LNCaP clone FGC (cell line): ENCODE measurements at places on chromosomes 12 and 14.
A peak's percentile ranks its signal among the peaks of the same experiment; 100 is the strongest.

- DNase-seq: no peak
These were observed 197.8 kb upstream of the FRMD6 start for GRCh38 chr14:51453869-51454268.

DNA sequence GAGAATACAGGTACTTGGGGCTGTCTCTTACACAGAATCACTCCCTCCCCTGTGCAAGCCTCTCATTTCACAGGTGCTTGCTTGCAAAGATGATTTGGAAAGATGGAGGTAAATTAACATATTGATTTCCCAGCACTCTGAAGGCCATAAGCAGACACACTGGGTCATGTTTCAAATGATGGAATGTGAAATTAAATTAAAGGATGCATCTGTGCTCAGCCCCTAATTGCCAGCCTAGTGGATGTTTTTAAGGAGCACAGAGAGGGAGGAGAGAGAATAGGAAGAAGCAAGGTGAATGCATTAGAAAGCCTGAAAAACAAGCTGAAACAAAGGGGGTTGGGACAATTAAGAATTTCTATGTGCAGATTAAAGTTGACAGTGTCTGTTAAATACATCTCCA lies 96.1 kb upstream of the GRIP1 start:
- no peak for DNase-seq

GRCh38 chr12:14216405-14217294 lies 148.8 kb upstream of the ATF7IP start:
- no peak for DNase-seq

DNA sequence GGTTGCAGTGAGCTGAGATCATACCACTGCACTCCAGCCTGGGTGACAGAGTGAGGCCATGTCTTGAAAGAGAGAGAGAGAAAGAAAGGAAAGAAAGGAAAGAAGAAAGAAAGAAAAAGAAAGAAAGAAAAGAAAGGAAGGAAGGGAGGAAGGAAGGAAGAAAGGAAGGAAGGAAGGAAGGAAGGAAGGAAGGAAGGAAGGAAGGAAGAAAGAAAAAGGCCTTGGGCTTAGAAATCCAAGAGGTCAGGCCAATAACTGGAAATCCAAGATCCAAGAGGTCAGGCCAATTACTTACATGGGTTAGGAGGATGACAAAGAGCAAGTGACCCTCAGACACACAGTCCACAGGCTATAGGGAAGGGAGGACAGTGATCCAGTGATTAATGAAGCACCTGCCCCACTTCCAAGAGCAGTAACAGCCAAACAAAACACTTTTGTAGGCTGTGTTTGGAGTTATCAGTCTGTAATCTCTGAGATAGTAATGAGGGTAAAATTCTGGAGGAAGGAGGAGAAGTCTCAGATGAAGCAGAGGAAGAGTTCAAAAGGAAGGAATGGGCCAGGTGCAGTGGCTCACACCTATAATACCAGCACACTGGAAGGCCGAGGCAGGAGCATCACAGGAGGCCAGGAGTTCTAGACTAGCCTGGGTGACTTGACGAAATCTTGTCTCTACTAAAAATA lies 32.2 kb upstream of the SPTLC2 start:
- DNase-seq: no peak

DNA sequence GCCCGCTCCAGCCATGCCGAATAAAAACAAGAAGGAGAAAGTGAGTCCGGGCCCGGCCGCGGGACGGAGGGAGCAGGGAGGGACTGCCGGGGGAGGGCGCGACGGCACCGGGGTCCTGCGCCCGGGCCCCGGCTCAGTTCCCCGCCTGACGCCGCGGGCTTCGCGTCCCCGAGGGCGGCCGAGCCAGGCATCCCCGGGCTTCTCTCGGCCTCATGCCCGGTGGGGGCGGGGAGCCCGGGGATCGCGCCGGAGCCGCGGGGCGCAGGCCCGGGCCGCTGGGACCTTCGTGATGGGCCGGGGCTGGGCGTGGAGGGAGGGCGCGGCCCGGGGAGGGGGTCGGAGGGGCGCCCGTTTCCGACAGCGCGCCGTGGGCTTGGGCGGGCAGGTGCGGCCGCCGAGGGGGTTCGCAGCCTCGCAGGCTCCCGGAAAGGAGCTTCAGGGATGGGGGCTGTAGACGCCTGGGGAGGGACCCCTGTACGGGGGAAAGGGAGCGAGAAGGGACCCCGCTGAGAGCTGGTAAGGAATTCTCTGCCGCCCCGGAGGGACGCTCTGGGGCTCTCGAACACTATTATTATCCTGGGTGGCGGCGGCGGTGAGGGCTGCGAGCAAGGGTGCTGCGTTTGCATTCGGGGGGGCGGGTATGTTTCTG lies 496 bp downstream of the PPP2R5C start:
- no peak for DNase-seq

DNA sequence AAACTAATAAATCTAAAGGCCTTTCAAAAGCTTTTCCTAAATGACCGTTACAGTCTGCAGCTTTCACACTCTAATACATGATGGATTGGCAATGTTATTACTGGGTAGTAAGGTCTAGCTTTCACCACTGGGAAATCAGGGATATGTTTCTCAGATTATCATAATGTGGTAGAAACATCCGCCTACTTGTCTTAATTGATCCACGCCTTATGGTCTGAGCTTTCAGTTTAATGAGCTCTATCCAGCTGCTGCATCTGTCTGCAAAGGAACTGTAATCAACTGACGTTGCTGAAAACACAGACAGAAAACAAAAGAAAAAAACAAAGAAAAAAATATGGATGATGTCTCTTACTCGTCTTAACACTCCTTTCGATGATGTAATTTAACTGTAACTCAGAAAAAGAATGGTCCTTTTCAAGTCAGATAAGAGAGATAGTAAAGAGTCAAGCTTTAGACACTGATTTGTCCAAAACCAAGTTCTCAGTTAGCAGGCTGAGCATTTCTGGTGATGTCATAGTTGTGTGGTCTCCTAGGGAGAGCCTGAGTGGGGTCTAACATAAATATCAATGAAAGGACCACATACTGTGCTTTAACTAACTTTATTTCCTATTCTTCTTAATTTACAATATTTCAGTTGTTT lies 85.9 kb downstream of the C2CD5 start:
- DNase-seq: no peak

GRCh38 chr14:71403656-71404055 lies 496.4 kb downstream of the PCNX1 start:
- peak; percentile 55 for DNase-seq

DNA sequence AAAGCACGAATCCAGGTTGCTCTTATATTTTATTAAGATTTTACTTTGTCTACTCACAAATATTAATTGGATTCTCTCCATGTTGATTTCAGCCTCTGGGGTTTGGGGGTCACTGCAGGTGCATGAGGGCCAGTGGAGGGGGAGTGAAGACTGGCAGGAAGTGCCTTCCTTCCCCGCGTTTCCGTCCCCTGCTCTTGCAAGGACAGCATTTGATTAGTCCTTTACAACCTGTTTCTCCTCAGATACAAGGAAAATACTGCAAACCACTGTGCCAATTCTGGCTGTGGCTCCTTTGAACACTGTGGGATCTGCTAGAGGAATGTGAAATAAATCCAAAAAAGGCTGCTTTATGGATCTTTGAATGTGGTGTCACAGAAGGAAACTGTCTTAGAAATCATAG lies 291.8 kb downstream of the ETNK1 start:
- DNase-seq: no peak

DNA sequence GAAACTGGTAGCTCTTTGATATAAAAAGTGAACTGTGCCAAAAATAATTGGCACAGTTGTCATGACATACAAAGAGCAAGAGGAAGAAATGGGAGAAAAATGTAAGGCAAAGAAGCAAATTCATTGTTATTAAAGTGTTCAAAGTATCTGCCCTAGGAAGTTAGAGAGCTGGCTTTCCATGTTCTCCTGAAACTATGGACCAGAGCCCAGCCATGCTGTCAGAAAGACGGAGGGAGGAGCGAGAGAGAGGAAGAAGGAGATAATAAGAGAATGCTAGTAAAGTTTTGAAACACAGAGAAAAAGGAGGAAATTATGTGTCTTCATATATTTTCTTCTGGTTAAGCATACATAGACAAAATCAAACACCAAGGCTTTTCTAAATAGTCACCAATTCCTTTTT lies 78.1 kb upstream of the PELI2 start:
- no peak for DNase-seq

- no peak for DNase-seq
These were observed 82.9 kb upstream of the RIN3 start for GRCh38 chr14:92430686-92431085.

DNA sequence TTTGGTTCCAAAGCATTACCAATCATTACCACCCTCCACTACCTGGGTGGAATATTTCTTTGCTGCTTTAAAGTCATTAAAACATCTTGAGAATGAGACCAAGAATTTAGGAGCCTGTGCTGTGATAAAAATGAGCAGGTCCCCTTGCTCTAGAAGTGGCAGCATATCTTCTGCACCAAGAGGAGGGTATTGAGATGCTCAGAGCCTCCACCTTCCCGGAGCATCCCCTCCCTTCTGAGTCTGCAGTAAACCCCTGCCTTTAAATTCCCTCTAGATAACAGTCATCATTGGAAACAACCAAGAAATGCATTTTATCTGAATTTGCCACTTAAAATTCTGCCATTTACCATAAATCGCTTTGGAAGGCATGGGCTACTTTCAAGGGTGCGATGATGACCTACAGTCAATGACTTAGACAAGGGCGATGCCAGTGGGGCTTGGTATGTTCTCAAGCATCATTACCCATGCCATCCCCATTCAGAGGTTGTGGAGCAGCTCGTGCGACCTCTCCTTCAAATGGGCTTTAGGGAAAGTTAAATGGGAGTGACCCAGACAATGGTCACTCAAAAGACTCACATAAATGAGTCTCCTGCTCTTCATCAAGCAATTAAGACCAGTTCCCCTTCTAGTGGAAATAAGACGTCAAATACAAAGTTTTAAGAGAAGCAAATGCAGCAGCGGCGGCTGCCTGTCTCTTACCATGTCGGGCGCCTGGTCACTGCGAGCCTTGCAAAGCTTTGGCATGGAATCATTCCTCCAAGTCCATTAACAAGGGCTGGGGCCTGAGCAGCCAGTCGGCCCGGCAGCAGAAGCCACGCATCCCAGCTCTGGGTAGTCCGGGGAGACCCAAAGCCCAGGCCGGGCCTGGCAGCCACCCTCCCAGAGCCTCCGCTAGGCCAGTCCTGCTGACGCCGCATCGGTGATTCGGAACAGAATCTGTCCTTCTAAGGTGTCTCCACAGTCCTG lies 334.5 kb downstream of the TMEM121 start:
- no peak for DNase-seq
